GM23338 (cell line): ENCODE measurements at places on chromosomes 4 and X.
A peak's percentile ranks its signal among the peaks of the same experiment; 100 is the strongest.

DNA sequence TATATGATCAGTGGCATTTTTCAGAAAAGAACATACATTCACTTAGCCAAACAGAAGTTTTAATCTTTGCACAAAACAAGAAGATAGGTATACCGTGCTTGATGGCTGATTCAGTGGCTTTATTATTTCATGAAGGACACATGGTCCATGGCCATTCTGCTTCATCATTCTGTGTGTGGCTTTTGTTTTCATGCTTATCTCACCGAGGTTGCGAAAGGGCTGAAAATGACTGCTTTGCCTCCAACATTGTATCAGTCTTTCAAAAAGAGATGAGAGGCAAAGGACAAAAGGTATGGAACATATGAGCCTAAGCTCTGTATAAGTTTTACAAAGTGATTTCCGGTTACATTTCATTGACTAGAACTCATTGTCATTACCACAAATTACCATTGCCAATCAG is 541.1 kb downstream of the RAB28 start:
- DNase-seq, result no peak
- no peaks in the 10 kb centered on the region for H3K27me3 ChIP-seq
- H3K4me1 ChIP-seq, result no peaks in the 10 kb centered on the region

GRCh38 chrX:71199252-71200008 is 23.6 kb upstream of the GJB1 start:
- H3K36me3 ChIP-seq, result no peaks in the 10 kb centered on the region
- H3K4me1 ChIP-seq, result peaks cover 9% of the 10 kb centered on the region; the same call in 1 of the 2 replicates
- H3K27me3 ChIP-seq, result no peaks in the 10 kb centered on the region
- H3K27ac ChIP-seq, result no peak overlapping the region
- no peak for DNase-seq

DNA sequence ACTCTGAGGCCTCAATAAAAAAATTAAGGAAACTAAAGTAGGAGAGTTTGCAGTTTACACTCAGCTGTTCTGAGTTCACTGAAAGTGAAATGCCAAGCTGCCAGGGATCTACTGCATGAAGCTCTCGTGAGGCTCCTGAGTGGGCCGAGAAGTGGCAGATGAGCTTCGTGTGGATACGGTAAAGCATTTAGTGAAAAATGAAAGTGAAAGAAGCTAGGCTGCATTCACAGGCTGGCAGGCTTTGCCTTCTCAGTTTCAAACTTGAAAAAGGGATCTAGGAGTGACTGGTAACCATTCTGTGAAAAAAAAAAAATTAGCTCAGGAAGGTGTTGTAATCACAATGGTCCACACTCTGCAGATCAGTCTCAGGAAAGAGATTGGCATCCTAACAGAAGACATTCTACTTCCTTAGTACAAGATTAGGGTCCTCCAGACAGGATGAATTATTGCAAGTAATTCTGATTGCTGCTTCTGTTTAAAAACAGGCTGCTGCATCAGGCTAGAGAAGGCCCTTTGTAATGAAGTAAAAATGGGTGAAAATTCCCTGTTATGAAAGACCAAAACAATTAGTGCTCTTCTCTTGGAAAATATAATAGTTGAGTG is 679.9 kb downstream of the RPA4 start:
- no peaks in the 10 kb centered on the region for H3K4me1 ChIP-seq
- H3K27ac ChIP-seq, result no peak overlapping the region
- H3K36me3 ChIP-seq, result no peaks in the 10 kb centered on the region
- H3K4me3 ChIP-seq, result no peak overlapping the region

DNA sequence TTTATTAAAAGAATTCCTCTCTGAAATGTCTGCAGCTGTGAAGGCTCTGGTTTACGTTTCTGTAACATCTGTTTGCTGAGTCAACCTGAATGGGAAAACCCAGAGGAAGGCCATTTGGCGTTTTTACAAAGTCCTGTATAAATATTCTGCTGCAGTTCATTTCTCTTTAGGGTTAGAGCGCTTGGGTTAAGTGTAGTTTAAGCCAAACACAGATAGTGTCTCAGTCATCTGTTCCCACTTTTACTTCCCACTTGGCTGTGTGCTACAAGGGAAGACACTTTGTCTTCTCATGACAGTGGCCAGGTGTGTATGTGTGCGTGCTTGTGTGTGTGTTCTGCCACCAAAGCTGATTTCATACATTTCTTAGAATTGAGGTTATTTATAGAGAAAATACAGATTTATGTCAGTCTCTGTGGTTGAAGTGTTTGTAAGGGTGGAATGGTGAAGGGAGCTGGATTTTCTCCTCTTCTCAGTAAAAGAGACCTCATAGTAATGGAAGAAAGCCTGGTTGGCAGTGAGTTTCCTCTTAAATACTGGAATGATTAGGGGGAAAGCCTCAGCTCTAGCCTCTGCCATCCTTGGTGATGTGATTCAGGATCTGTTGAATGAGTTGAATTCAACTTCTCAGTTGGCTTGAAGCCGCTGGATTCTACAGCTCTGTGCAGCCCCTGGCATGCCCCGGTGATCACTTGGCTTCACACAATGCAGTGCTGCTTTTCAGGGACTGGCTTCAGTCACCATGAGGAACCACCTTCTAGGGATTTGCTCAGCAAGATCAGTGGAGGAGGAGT is 50.6 kb downstream of the JADE1 start:
- H3K4me3 ChIP-seq, result no peak overlapping the region
- H3K36me3 ChIP-seq, result peaks cover 94% of the 10 kb centered on the region
- no peak for DNase-seq
- no peaks in the 10 kb centered on the region for H3K27me3 ChIP-seq

- DNase-seq, result no peak
- peaks cover 3% of the 10 kb centered on the region; the same call in 1 of the 2 replicates for H3K4me1 ChIP-seq
- no peak overlapping the region for H3K4me3 ChIP-seq
- peaks cover 11% of the 10 kb centered on the region for H3K27me3 ChIP-seq
- H3K36me3 ChIP-seq, result no peaks in the 10 kb centered on the region
These were observed 6.6 kb upstream of the GRPEL1 start for GRCh38 chr4:7074426-7074825.

- no peak overlapping the region for H3K27ac ChIP-seq
- DNase-seq, result peak; percentile 31
- no peak overlapping the region for H3K4me3 ChIP-seq
- no peaks in the 10 kb centered on the region for H3K4me1 ChIP-seq
These were observed 21.0 kb upstream of the BMP15 start for GRCh38 chrX:50889582-50889981.

- DNase-seq, result peak; percentile 34
- no peak overlapping the region for H3K4me3 ChIP-seq
- no peak overlapping the region for H3K27ac ChIP-seq
These were observed 94.1 kb upstream of the WDR17 start for GRCh38 chr4:175971388-175972179.

DNA sequence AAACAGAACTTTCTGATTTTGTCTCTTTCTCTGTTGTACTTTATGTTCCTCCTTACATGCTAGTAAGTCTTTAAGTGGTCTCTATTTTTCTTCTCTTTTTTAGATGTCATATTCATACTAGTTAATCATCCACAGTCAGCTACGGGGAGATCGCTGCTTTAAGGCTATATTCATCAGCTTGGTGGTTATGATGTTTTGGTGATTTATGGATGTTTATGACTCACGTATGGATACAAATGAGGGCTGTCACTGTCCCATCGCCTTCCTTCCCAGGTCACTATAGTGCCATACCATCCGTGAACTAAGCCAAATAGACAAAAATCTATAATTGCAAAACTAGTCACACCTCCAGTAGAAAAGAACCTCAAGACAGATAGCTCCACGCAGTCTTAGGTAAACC is 296.8 kb upstream of the AADAT start:
- no peak overlapping the region for H3K4me3 ChIP-seq
- no peaks in the 10 kb centered on the region for H3K36me3 ChIP-seq
- no peak overlapping the region for H3K27ac ChIP-seq
- H3K4me1 ChIP-seq, result no peaks in the 10 kb centered on the region
- DNase-seq, result no peak
- no peaks in the 10 kb centered on the region for H3K27me3 ChIP-seq
